ENCODE measurements at places on chromosomes 4 and X.
A peak's percentile ranks its signal among the peaks of the same experiment; 100 is the strongest.

GRCh38 chr4:58767598-58767997 is 1657.4 kb upstream of the IGFBP7 start:
- no peak for DNase-seq

DNA sequence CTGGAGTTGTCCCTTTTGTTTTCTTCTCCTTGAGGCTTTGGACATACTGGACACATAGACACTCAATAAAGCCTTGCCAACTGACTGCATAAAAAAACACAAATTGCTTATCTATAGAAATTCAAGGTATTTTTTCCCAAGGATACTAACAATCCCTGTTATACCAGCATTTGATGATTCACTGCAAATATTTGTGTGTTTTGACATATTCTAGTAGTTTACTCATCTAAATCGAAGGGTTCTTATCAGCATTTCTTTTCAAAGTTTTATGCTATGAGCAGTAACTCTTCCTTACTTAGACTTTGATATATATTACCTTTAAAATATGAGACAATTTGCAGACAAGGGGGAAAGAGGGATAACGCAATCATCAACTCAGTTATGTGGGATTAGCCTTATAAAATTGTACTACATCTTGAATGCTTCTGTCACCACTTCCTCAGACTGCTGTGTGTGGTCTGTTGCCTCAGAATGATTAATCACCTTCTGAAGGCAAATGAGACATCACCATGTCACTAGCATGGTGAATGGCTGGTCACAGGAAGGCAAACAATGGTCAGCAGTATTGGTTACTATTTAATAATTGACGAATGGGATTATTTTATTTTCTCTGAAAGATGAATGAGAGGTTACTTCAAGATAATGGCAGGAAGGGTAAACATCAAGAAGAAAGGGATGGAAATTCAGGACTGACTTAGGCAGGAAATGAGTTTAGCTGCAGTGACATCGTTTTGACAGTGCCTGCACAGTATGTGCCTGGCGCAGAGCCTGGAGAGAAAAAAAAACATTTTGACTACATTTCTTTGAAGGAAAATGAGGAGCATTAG is 544.3 kb upstream of the CNKSR2 start:
- no peak for DNase-seq

DNA sequence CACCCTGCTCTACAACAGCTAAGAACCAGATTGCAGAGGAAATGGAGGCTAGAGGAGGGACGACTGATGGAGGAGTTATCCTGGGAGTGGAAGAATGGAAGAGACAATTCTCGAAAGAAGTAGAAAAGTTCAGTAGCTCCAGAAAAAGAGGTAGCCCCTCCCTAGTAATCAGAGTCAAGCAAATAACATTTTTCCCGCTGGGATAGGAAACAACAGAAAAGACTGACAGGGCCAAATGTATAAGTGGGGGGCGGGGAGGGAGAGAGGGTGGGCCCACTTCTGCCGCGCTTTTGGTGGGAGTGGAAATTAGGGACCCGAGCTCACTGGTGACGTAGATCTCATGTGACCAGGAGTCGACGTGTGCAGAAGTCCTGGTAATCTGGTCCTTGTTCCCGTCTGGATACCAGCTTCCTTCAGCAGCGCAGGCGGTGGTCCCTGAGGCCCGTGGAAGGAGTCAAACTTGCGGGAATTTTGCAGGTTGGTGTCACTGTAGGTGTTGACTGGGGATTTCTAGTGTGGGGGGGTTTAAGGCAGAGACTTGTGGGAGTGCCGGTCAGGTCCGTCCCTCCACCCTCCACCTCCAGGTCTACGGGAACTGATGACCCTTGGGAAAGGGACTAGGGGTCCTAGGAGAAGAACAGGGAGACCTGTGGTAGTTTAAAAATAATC is at the start of gene TCEAL9:
TCEAL9 (plus strand) TSS at position 377 of the 669 bp plus-strand sequence. CDS start 1,179 bp downstream, outside the sequence.
- peak; percentile 41 for DNase-seq

- DNase-seq, result no peak
Observed at GRCh38 chrX:22739276-22739675, 260.5 kb upstream of the DDX53 start.

DNA sequence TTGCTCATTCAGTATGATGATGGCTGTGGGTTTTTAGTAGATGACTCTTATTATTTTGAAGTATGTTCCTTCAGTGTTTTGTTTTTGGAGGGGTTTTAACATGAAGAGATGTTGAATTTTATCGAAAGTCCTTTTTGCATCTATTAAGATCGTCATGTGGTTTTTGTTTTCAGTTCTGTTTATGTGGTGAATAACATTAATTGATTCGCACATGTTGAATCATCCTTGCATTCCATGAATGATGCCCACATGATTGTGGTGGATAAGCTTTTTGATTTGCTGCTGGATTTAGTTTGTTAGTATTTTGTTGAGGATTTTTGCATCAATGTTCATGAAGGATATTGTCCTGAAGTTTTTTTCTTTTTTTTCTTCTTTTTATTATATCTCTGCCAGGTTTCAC is 347.4 kb upstream of the EPHA5 start:
- DNase-seq, result no peak

GRCh38 chr4:115090483-115091075 is 22.8 kb downstream of the NDST4 start:
- peak; percentile 37 for DNase-seq

GRCh38 chr4:17094159-17094875 is 195.9 kb upstream of the LDB2 start:
- no peak for DNase-seq

DNA sequence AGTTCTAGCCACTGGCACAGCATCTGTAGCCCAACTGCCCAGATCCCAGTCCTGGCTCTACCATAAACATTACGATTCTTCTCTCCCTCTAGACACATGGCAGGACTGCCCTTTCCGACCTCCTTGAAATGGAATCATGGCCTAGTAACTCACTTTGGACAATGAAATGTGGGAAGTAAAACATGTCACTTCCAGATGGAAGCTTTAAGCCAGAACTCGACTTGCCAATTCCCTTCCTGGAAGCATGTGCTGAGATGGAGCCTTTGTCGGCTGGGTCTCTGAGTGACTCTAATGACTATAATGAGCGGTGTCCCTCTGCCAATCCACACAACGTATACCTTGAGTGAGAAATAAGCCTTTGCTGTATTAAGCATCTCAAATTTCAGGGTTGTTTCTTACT is 34.7 kb downstream of the SH3RF1 start:
- DNase-seq, result no peak

DNA sequence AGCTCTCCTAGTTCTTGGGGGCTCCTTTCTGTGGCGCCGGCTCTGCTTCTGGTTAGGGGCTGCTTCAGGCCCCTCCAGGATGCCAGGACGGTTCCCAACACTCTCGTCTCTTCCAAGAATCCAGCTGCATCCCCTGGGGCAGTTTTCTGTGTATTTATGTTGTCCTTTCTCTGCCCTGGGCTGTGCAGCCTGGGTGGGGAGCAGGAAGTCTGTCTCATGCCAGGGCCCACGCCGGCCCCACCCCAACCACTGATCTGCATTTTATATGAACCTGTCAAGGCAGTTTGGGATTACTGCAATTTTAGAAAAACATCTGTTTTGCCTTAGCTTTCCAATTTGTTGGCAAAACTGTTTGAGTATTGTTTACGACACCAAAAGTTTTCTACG is 14.6 kb downstream of the CTBP1 start:
- DNase-seq, result peak; percentile 19

- DNase-seq, result no peak
Observed at GRCh38 chr4:82428526-82428968, 1.7 kb downstream of the HNRNPDL start.

GRCh38 chrX:41558531-41558930 is 111.4 kb downstream of the NYX start:
- DNase-seq, result peak; percentile 5

GRCh38 chr4:37243722-37244582 is 591 bp upstream of the NWD2 start:
- peak; percentile 80 for DNase-seq

DNA sequence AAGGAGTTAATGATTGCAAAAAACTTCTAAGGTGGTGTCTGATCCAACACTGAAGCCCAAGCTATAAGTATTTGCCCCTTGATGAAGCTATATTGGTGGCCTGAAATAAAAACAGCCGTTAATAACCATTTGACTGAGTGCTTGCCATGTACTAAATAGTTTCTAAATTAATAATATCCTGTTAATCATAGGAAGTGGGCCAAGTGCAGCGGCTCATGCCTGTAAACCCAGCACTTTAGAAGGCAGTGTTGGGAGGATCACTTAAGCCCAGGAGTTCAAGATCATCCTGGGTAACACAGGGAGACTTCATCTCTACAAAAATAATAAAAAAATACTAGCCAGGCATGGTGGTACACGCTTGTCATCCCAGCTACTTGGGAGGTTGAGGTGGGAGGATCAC is 8.3 kb downstream of the NDP start:
- no peak for DNase-seq

GRCh38 chr4:149995134-149995756 is 83.0 kb upstream of the DCLK2 start:
- DNase-seq, result no peak

DNA sequence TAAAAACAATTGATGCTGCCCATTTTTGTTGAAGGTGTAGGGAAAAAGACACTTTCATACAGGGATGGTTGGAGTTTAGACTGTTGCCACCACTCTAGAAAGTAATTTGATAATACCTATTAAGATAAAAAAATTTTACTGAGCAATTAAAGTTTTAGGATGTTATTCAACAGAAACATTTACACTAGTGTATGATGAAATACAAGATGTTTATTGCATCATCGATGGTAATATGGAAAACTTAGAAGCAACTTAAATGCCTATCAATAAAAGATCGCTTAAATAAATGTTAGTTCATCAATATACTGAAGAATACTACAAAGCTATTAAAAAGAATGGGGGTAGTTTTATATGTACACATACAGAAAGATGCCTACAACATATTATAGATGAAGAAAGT is 9.2 kb upstream of the VSIG4 start:
- DNase-seq, result no peak

DNA sequence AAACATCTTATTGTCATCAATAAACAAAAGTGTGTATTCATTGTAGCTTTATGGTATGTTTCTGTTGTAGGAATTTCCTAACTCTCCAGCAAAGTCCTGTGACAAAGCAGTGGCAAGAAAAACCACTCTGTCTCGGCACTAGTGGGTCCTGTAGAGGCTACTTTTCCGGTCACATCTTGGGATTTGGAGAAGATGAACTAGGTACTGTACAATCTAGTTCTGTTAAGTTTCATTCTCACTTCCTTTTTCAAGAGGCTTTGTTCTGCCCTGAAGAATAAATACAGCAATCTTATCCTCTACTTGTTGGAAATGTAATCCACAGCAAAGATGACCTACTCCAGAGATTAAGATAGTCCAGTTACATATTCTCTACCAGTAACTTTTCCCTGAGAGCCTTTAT is 69.3 kb downstream of the HHIP start:
- DNase-seq, result no peak

- DNase-seq, result no peak
Observed at GRCh38 chr4:2942532-2943363, 20.5 kb downstream of the NOP14 start.

- DNase-seq, result no peak
Observed at GRCh38 chr4:158776106-158776505, 7.3 kb downstream of the FNIP2 start.

DNA sequence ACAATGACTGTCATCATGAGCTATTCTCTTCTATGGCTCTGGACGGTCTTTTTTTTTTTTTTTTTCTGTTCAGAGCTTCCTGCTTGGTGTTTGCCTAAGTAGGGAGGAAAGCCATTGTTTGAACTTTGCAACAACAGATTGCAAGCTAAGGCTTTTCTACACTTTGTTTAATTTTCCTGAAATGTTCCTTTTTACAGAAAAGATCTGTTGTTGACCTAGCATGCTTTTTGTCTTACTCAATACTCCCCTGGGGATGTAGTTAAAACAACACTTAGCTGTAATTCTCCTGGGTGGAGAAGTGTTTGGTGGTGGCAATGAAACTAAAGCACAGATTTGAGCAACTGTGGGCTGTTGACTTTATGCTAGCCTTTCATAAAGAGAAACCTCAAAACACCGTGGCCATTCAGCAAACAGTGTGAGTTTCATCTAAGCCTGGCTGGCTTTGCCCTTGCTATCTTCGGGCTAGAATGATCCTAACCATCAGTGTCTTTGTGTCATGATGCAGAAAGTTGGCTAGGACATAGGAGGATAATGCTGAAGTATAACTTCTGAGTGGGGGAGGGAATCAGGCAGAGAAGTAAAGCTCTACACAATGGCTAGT is 110.5 kb downstream of the ANXA3 start:
- no peak for DNase-seq

- no peak for DNase-seq
Observed at GRCh38 chr4:7631288-7632014, 196.7 kb upstream of the PSAPL1 start.

- DNase-seq, result no peak
Observed at GRCh38 chr4:102036619-102037376, 246.3 kb downstream of the BANK1 start.

DNA sequence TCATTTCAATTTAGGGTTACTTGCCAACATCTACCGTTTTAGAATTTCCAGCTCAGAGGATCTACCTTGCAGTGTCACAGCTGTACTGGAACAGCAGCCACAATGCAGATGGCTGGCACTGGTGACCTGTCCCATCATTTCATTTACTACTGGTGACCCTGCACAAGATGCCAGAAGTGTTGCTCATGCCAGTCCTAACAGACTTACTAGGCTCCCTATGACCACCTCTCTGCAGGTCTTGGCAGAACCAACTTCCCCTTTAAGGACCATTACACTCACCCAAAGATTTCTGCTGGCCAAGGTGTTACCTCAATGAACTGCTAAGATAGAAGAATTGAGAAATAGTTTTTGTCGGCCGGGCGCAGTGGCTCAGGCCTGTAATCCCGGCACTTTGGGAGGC is 106.9 kb downstream of the C4orf51 start:
- DNase-seq, result no peak

DNA sequence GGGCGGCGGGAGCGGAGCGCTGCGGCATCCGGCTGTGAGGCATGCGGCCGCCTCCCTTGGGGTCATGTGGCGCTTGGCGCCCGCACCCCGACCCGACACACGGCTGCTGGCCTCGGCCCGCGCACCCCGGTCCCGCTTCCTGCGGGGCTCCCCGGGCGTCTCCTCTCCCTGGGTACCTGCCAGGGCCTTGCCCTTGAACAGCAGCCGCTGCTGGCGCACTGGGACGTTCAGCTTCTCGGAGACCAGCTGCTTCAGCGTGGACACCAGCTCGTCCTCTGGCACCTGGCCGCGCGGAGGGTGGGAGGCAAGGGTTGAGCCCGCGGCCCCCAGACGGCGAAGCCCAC is 391 bp downstream of the UBL4A start:
- no peak for DNase-seq

DNA sequence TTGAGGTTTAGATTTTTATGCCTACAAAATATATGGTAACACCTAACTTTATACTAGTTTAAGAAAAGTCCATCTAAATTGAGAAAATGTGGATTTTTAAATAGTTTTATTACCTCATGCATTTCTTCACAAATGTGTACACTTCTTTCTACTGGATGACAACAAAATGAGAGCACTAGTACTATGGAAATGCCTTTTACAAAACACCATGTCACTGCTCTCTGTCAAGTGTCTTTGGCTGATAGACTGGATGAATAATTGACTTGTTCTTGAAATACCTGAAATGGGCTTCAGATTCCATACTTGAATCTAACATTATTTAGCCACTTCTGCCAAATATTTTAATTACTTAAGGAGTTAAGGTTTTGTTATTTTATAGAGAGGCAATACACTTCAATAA is 49.5 kb downstream of the AMELX start:
- no peak for DNase-seq

- no peak for DNase-seq
Observed at GRCh38 chr4:130141651-130142050, 1045.7 kb downstream of the C4orf33 start.

GRCh38 chrX:136055651-136056221 is 70.5 kb downstream of the SLC9A6 start:
- no peak for DNase-seq

GRCh38 chrX:100662796-100663195 is 18.8 kb downstream of the SRPX2 start:
- no peak for DNase-seq

- no peak for DNase-seq
Observed at GRCh38 chrX:12548341-12548740, 242.9 kb upstream of the PRPS2 start.

Data from iPS-NIHi11 (cell line).